Stimulated activated CD8-positive, alpha-beta memory T cell treated with anti-CD3 and anti-CD28 coated beads, Interleukin-7, amount 100 ng/mL, for 48 hours (primary cell): ENCODE measurements at places on chromosomes 7 and 10.

- no peak for DNase-seq
Measured at GRCh38 chr10:88892222-88892967, 12.3 kb downstream of the STAMBPL1 start.

DNA sequence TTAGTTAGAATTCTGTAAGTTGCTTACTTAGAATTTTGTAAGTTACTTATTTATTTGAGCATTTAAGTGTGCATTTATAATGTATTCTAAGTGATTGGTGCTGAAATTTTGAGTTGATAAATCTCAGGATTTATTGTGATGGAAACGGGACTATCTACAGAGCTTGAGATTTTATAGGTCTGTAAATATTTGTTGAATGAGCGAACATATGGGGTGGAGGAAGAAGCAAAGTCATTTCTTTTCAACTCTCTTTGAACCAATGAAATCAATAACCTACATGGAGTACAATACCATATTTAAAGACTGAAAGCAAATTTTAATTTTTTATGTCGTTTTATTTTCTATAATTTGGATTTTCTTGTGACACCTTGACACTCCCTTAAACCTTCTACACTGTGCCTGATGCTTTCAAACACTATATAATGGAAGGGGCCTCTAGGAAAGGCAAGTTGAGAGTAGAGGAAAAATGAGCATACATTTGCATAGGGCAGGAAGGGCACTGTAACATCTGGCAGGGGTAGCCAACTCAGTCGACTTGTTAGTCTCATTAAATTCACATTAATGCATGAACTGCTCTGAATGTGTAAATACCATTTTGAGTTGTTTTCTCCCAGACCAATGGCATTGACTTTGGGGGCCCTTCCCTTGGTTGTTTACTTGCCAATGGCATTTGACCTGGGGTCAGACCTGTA is 204.2 kb downstream of the DYNC1I1 start:
- no peak for DNase-seq

DNA sequence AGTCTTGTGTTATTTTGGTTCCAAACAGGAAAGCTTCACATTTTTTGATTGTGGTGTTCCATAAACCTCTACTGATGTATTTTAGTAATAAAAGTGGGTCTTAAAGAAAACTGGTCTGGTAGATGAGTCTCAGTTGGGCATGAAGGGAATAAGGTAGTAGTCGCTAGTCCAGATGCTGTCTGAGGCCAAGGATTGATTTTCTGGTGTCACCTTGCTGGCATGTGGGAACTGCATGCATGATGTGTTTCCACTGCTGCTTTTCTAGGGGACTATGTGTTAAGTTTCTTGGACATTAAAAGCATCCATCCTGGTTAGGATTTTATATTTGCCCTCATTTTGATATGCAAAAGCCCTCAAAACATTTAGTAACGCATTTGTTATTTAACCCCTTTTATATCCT is 123.7 kb upstream of the GJD4 start:
- no peak for DNase-seq

DNA sequence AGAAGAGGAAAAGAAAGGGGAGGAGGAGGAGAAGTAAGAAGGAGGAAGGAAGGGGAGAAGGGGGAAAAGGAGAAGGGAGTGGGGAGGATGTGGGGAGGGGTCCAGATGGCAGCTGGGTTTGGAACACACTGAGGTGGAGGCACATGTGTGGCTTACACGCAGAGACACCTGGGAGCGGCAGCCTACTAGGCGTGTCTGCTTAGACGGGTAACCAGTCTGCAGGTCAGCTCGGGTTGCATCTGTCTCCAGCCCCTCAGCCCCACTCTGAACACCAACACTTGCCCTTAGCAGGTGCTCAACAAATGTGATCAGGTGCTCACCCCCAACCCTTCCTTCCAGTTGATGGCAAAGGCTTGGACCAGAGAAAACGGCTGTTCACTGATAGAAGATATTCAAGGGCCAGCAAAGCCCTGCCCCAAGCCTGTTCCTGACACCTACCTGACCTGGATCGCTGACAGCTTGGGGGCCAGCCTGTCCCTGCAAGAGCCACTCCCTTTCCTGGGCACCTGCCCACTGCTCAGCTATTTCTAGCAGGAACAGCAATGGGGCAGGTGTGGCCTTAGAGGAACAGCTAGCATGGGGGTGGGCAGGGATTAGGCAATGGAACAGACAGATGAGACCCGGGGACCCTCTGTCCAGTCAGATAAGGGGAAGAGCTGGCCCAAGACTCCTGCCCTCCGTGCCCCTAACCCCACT is 70.5 kb downstream of the SH3PXD2A start:
- DNase-seq: no peak

DNA sequence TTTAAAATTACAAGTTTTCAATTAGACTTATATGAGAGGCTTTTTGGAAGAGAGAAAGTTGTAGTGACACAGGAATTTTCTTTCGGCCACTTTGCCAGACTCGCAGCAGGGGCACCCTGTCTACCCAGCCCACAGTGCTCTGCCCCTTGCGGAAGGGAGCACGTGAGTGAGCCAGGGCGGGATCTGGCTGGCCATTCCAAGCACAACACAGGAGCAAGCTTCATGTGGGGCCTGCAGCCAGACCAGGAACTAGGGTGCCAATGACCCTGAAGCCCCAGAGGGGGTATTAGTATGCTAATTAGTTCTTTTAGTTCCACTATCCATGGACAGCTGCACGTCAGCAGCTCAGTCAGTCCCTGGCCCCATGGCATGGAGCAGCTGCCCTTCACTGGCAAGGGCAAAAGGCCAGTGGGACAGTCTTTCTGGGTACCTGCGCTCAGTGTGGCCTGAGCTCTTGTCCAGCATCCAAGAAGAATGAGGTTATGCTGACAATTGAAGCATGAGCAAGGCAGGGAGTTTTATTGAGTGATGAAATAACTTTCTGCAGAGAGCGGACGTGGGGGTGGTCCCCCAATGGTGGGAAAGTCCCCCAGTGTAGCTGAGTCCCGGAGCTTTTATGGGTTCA is 251.1 kb upstream of the CSTF2T start:
- DNase-seq: no peak

DNA sequence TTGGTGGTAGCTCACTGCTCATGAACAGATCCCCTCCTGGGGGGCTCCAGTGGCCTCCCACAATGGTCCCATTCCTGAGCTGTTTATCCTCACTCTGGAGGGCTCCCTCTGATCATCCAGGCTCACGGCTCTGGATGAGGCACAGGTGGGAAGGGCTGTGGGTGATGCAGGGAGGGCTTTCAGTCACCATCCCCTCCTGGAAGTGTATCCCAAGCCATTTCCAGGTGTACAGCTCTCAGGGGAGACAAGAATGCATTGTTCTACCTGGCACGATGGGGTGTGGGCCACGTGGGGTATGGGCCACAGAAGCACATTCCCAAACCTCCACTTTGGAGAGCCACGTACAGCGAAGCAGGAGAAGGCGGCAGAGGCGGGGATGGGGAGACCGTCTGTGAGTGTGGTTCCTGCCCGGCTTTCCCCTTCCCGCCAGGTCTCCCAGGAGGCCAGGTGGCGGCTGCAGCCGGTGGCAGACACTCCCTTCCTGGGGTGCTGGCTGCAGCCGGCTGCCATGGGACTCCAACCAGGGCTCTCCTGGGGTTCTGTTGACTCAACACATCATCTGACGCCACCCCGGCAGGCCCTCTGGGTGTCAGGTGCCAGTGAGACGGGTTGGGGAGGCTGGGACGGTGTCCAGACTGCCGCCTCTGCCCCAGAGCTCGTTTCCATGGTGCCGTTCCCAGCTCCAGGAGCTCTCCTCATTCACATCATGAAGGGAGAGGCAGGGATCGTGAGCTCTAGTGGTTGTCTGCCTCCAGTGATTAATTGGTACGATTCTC is 169.7 kb upstream of the RHEB start:
- no peak for DNase-seq

- DNase-seq: no peak
Measured at GRCh38 chr7:16978358-16979244, 96.8 kb upstream of the AGR3 start.

DNA sequence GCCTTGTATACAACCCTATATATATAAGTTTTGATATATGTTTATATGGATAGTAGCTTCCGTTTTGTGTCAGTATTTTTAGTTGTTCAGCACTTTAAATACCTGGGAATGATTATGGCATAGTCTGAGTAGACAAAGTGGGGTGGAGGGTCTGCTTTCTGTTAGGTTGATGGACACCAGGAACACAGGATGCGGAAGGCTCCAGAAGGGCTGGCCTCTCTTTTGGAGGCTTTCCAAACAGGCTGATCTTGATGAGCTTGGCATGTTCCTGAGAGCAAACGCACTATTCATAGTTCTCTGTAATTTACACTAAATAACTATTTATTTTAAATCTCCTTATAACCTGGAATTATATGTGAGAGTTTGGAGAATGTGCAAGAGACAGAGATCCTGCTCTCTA is 12.7 kb downstream of the AKR1E2 start:
- no peak for DNase-seq
